ENCODE measurements at places on chromosomes 6 and 20. TPM values are rescaled to one million over a fixed set of nuclear protein-coding genes. Genes with fewer than 3 reads are reported as not detected.

- H3K36me3 ChIP-seq, result no peaks in the 10 kb centered on the region
- DNase-seq, result no peak
Measured at GRCh38 chr20:46777331-46777730, 67.9 kb downstream of the SLC2A10 start.

WFDC12 gene
- not detected for total RNA-seq

DNA sequence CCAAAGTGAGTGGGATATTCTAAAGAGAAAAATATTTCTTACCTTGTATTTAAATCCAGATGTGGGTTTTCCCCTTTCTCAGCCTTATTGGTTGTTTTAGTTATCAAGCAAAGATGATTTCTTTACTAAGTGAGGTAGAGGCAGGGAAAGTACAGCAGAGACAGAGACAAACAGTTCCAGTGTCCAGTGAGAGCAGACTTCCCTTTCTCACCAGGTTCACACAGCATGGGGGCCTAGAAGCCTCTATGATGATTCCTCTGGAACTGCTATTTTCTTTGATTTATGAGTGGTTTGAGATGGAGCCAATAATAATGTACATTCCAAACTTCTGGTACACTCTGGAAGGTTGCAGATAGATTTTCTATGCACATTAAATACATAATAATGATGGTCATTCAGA is 234.0 kb upstream of the MARCKS start:
- H3K4me3 ChIP-seq, result no peak overlapping the region
- H3K4me1 ChIP-seq, result peaks cover 20% of the 10 kb centered on the region
- DNase-seq, result no peak
- no peaks in the 10 kb centered on the region for H3K27me3 ChIP-seq
- no peak overlapping the region for H3K27ac ChIP-seq

DNA sequence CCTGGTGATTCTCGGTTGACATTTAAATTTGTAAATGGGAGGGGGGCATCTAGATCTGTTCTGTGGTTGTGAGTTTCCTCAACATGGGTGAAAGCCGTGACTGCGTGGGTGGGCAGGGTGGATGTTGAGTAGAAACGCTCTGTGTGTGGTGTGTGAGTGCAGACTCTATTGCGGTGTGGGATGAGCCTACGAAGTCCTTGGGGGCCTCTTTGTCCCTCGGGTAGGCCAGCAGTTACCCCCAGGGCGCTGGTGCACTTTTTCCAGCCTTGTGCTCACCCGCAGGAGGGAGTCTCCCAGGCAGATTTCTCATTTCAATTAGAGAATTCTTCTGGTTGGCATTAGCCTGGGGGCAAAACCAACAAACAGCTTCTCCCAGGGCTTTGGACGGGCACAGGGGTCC is 10.6 kb downstream of the TOX2 start:
- H3K27me3 ChIP-seq, result peaks cover 100% of the 10 kb centered on the region
- H3K27ac ChIP-seq, result no peak overlapping the region
- no peaks in the 10 kb centered on the region for H3K36me3 ChIP-seq
- no peak for DNase-seq
- no peaks in the 10 kb centered on the region for H3K4me1 ChIP-seq

PIGT gene
- total RNA-seq, result 192 TPM

DNA sequence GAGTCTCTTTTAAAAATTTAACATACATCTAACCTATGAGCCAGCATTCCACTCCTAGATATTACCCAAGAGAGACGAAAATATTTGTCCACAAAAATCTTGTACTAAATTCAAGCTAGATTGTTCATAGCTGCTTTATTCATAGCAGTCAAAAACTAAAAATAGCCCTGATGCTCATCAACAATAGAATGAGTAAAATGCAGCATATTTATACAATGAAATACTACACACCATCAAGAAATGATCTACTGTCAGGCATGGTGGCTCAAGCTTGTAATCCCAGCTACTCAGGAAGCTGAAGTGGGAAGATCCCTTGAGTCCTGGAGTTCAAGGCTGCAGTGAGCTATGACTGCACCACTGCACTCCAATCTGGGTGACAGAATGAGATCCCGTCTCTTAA is 22.0 kb upstream of the SRC start:
- DNase-seq, result no peak
- no peak overlapping the region for H3K4me3 ChIP-seq
- H3K4me1 ChIP-seq, result no peaks in the 10 kb centered on the region
- no peak overlapping the region for H3K27ac ChIP-seq

DNA sequence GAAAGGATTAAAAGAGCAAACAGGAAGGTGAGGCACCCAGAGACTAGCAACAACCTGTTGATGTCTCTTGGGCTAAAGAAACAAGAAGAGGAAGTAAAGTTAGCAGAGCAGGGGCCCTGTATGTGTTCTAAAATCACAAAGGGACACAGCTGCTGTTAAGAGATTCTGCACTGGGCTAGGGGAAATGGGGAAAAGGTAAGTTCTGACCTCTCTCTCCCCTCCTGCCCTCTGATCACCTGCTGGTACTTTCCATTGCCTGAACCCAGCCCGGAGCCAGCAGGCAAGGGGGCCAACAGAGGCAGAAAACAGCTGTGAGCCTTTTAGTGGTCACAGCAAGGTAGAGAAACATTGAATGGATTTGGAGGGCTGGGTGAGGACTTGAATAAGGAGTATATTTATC is 13.5 kb upstream of the CNR1 start:
- H3K27me3 ChIP-seq, result peaks cover 29% of the 10 kb centered on the region
- no peak overlapping the region for H3K27ac ChIP-seq
- no peaks in the 10 kb centered on the region for H3K36me3 ChIP-seq
- H3K4me3 ChIP-seq, result no peak overlapping the region

DNA sequence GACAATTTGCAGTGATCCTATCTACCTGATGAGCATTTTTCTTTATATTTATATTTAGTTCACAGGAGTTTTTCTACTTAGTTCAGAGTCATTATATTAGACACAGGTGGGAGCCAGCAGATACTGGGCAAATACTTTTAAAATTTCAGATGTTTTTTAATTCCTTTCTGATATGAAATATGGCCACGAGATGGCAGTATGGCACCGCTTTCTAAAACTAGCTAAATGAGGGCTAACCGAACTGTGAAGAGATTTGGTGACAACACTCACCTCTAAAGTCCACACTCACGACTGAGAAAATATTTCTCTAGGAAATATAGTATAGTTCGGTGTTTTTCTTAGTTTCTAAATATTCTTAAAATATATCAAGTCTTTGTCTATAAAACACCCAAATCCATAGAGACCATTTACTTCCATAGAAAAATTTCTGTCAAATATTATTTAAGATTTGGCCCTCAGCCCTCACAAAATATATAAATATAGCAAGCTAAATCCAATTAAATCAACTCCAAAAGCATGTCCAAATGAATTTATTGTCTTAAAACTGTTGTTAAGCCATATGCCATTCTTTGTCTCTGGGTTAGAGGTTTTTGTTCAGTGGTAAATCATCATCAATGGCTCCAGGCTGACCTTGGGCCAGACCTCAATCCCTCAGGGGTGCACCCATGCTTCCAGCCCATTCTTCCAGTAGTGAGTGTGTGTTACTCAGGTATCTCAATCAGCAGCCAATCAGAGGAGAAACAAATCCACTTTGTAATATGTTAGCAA is 63.6 kb downstream of the HUS1B start:
- no peaks in the 10 kb centered on the region for H3K4me1 ChIP-seq
- no peaks in the 10 kb centered on the region for H3K36me3 ChIP-seq
- DNase-seq, result peak; percentile 40
- no peaks in the 10 kb centered on the region for H3K27me3 ChIP-seq
- H3K4me3 ChIP-seq, result no peak overlapping the region
- H3K27ac ChIP-seq, result no peak overlapping the region

- H3K27me3 ChIP-seq, result no peaks in the 10 kb centered on the region
- H3K36me3 ChIP-seq, result no peaks in the 10 kb centered on the region
- H3K4me3 ChIP-seq, result no peak overlapping the region
- H3K4me1 ChIP-seq, result no peaks in the 10 kb centered on the region
Measured at GRCh38 chr6:45075246-45075645, 252.9 kb upstream of the RUNX2 start.

DNA sequence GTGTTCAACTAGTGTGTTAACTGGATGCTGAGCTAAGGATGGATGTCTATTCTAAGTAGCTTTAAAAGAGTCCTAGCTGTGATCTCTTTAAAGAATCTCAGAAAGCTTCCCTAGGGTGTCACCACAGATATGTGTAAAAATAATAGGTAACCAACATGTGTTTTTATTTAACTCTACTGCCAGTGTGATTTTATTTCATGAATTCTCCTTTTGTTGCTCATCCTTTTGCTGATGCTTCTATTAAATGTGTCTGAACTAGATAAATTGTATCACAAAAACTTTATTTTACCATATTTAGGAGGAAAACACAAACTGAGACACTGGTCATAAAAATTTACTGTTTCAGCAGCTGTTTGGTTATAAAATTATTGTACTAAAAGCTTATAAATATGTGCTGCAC is 809.4 kb upstream of the CITED2 start:
- no peak overlapping the region for H3K4me3 ChIP-seq
- no peak overlapping the region for H3K27ac ChIP-seq
- no peaks in the 10 kb centered on the region for H3K36me3 ChIP-seq
- no peaks in the 10 kb centered on the region for H3K4me1 ChIP-seq
- H3K27me3 ChIP-seq, result no peaks in the 10 kb centered on the region

DNA sequence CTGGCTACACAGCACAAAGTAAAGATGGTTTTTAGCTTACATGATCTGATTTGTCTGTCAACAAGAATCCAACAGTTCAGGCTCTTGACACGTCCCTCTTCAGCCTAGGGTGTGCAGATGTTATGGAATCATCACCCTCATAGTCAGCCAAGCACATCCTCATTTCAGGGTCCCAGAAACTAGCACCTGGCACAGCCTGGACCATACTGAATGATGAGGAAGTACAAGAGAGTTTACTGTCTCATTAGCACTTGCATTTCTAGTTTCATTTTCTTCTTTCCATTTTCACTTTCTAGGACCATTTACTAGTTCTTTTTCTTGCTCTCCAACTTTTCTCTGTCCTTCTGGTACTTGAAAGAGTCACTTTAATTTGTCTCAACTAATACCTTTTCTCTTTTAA is 6.5 kb downstream of the RIPOR2 start:
- peaks cover 17% of the 10 kb centered on the region for H3K4me1 ChIP-seq
- peaks cover 1% of the 10 kb centered on the region for H3K27me3 ChIP-seq
- H3K27ac ChIP-seq, result no peak overlapping the region
- H3K36me3 ChIP-seq, result no peaks in the 10 kb centered on the region
- DNase-seq, result no peak

- H3K4me3 ChIP-seq, result no peak overlapping the region
- peaks cover 7% of the 10 kb centered on the region for H3K4me1 ChIP-seq
- peaks cover 6% of the 10 kb centered on the region for H3K36me3 ChIP-seq
- no peak for DNase-seq
- H3K27me3 ChIP-seq, result no peaks in the 10 kb centered on the region
Measured at GRCh38 chr6:136624347-136624746, 74.1 kb upstream of the MAP7 start.

Data from Calu3 (cell line).